ENCODE measurements at places on chromosomes 6 and 20.

DNA sequence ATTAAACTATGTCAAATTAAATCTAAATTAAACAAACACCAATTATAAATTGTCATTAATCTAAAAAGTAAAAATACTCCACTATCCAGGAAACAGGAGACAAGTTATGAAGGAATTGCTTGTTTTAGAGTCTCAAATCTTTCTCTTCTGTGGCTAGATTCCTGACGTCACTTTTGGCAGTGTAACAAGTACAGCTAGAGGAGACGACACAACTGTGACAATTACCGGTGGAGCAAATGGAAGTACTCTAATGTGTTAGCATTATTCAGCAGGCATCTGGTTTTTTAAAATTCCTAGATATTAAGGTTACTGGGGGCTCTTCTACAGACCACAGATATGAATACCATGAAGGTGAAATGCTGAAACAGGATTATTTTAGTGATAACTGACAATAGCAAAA, 1042.7 kb downstream of the EPHA7 start:
- no peak for DNase-seq

DNA sequence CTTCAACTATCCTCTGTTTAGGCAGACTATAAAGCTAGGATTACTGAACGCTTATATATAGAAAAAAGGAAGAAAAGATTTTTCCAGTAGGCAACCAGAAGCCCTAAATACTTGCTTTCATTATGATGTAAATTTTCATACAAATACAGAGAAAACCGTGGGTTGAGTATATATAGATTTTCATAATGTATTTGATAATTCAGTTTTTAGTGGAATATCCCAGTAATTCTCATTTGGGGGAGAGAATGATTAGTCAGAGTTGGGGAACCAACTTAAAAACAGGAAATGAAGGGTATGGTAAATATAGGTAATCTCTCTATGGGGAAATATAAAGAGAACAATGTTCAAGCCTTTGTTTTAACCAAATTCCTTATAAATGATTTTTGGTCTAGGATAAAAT, 154.0 kb upstream of the CITED2 start:
- no peak for DNase-seq

- DNase-seq, result no peak
These were observed 23.9 kb upstream of the NAA20 start for GRCh38 chr20:19992996-19993908.

DNA sequence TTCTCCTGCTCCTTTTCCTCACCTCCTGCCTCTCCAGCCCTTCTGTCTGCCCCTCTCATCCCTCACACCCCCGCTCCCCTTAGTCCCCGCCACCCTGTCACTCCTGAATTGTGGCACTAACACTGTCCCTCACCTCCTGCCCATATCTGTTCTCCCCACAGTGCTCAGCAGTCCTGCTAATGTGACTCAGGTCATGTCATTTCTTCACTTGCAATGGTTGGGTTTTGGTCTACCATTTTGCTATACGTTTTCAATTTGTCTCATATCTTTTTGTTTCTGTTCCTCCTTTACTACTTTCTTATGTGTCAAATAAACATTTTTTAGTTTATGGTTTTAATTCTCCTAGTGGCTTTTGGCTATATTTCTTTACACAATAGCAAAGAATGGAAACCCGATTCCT, 1.3 kb upstream of the HLA-B start:
- no peak for DNase-seq

DNA sequence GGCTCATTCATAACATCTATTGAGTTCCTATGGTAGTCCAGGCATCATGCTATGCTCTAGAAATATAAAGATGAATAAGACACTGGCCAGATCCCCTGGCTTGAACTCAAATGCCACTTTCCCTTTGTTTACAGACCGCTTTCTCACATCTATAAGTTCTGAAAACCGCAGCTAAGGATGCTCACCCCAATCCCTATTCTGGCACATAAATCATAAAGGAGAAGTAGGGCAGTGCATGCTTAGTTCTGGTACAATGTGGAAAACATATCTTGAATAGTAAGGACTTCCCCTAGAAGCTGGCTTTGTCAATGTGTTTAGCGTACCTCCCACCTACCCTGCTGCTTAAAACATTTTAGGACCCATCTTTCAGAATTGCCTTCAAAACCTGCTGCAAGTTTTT, 26.4 kb downstream of the MRS2 start:
- no peak for DNase-seq

GRCh38 chr6:114735025-114735735, 392.4 kb upstream of the HS3ST5 start:
- DNase-seq, result no peak

DNA sequence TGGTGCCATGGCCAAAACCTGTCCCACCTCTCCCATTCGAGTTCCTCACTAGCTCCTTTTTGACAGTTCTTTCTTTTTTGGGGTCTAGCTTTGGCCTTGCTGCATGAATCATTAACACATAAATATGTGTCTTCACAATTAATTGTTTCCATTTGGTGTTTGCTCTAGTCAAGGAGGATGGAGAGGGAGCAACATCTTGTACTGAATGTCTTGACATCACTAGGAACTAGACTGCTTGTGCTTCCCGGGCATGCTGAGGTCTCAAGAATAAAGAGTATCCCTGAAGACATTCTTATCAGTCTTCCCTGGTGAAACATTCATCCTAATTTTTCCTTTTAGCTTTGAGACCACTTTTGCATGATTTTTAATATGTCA, 77.0 kb upstream of the ESR1 start:
- DNase-seq, result no peak

DNA sequence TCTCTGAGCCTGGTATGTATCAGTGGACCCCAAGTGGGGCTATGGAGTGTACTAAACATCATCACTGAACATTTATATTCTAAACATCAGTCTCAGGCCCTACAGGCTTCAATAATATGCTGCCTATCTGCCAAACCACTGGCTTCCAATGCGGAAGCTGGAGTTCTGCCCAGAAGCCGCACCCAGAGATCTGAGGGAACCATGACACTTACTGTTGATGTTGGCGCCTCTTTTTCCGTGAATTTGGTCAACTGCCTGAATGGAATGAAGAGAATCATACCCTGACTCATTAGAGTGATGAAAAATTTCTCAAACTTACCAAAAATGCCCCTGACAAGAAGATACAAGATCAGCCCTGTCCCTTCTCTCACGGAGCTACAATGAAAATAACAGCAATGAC, 66.2 kb downstream of the SLC22A23 start:
- no peak for DNase-seq

DNA sequence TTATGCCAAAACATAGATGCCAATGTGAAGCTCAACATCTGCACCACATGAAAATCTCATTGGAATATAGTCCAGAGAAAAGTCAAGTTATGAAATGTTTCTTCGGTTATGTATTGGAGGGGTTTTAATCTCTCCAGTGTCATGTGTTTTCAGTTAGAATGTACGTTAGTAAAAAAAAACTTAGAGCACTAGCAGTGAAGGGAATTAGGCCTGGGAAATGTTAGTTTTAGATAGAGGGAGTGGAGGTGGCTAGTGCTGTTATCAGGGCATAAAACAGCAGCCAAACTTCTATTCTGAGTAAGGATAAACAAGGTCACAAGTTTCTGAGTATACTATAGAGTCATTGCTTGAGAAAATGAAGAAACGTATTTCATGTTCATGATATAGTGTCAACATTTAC, 42.9 kb downstream of the HDGFL1 start:
- DNase-seq, result no peak

DNA sequence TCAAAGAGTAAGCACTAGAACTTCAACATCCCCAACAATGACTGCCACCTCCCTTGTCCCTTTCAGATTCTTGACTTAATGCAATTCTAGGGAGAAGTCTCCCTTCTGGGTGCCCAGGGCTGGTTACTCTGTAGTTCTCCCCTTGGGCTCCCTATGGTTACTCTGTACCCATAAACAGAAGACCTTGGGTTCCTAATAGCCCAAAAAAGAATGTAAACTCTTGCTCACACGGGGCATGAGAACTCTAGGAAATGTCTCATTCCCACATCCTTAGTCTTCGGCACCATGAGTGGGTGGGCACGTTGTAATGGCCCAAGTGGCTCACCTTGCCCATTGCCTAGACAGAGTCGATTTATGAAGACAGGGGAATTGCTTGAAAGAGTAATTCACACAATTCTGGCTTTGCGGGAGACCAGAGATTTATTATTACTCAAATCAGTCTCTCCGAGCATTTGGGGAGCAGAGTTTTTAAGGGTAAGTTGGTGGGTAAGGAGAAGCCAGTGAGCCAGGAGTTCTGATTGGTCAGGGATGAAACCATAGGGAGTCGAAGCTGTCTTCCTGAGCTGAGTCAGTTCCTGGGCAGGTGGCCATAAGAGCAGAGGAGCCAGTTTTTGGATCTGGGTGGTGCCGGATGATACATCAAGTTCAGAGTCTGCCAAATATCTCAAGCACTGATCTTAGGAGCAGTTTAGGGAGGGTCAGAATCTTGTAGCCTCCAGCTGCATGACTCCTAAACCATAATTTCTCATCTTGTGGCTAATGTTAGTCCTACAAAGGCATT, 61.2 kb upstream of the SIRPG start:
- DNase-seq, result no peak

DNA sequence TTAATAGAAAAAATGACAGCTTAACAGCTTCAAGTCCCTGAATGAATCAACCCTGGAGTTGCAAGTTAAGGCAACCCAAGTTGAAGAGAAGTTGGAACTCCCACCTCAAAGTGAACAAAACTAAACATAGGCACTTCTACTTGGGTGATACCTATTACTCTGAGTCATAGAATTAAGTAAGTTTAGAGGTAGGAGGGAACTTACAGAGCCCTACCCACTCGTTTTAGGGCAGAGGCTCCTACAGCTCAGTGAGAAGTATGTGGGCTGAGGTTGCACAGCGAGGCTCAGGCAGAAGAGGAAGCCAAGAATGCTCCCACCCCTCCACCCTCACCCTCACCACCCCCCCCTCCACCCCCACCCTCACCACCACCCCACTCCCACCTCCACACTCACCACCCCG, 42.2 kb downstream of the NFATC2 start:
- no peak for DNase-seq

- DNase-seq, result no peak
These were observed 22.1 kb upstream of the EEF1A1 start for GRCh38 chr6:73542891-73543290.

DNA sequence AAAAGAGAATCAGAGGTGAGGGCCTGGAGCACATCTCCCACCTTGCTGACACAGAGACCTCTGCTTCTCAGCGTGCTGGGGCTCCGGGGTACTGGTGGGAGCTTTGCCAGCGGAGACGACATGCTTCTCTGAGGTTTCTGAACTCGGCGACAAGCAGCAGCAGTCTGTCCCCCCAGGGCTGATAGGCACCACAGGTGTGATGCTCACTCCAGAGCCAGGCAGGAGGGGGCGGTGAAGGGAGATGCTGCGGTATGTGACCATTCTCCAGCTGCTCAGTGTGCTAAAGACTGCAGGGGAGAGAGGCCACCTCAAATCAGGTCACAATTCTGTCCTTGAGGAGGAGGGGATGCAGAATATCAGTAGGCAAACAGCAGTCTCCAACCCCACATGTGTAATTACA, 219.9 kb downstream of the ALDH8A1 start:
- no peak for DNase-seq

DNA sequence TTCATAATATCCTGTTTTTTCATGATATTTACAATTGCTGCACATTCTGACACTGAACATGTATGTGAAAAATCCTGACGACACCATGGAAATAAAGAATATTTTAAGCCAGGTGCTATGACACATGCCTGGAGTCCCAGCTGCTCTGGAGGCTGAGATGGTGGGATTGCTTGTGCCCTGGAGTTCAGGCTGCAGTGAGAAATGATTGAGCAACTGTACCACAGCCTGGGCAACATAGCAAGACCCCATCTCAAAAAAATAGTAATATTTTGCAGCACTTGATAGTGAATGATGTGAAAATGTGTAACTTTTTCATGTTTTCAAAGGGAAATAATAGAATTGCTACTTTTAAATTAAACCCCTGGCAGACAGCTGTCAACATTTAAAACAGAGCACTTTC, 137.1 kb downstream of the ADGRG6 start:
- no peak for DNase-seq

DNA sequence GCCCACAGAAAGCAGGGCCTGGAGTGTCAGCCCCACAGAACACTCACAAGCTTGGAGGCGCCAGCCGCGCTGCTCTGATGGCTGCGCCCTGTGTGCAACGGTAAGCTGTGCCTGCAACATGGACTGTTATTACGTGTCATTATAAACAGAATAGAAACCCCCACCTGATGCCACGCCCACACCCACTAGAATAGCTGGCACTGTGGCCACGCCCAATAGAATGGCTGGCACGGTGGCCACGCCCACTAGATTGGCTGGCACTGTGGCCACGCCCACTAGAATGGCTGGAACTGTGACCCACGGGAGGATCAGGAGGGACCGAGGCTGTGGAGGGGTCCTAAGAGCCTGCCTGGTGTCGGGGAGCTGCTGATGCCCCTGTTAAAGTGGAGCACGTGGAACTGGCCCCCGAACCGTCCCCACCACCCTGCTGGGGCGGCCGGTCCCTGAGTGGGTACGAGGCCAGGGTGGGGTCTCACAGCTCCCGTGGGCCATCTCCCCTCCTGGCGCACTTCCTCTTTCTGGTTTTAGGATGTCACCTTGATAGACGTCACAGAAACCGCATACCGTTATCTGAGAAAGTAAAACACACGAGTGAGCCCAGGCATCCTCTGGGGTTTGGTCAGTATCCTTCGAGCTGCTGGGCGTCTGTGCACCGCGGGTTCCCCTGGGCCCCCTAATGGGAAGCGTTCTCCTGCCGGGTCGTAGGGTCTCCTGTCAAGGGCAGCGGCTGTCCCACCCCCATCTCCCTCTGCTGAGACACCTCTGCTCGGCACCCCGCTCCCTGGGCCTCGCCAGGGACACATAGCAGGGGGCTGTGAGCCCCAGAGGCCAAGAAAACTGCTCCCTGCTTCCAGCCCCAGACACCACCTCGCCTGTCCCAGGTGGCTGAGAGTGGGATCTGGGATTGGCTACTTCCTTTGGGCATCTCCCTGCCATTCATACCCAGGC, 25.4 kb downstream of the SLC17A9 start:
- no peak for DNase-seq

DNA sequence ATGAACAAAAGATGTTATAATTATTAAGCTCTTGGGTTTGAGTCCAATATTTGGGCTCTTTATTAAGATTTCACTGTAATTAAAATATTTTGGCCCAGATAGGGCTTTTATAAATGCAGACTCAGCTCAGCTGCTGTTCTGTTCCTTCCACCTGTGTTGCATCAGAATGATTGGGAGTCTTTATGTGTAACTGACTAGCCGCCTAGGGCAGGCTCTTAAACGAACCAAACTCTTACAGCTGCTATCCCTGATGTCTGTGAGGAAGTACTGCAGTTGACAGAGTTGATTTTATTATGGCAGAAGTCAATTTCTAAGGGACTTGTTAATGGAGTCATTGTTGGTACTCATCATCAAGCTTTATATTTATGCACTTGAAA, 144.7 kb downstream of the MYO6 start:
- no peak for DNase-seq

GRCh38 chr6:136113736-136114173, 136.4 kb downstream of the MTFR2 start:
- no peak for DNase-seq

DNA sequence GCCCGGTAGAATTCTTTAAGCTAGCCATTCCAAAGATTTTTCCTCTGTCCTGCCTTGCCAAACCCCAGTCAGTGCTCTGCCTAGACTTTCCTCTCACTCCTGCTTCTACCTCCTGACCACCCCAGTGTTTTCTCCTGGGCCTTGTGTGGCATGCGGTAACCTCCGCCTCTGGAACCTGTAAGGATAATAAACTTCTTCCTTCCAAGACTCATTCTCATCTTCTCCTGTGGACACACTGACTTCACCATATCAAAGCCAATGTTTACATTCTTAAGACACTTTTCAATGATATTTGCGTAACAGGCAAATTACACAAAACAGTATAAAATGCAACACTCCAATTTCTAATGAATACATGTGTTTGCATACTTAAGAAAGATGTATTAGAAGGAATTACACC, 354.6 kb downstream of the RNF144B start:
- no peak for DNase-seq

- no peak for DNase-seq
These were observed 174.9 kb upstream of the THBS2 start for GRCh38 chr6:169428532-169428931.

All from cortex of kidney (tissue), 1 donor.